C1 segment of cervical spinal cord (tissue), 14 donors: ENCODE measurements at places on chromosomes 1 and 21.
A peak's percentile ranks its signal among the peaks of the same experiment; 100 is the strongest.

DNA sequence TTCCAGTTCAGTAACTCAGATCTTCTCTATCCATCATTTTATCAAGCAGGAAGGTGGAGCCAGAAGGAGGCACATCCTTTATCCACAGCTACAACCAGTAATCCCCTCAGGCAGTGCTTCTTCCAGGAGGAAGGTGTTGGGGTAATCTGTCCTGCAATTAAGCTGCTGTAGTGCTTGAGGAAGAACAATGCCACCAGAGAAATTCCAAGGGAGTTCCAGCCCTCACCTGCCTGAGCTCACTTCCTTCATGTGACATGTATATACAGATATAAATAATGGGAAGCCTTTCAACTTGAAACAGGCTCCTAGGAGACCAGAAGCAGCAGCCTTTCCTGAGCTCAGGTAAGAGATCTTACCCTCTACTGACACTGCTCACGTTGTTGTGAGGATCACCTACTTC lies 2.2 kb upstream of the IL20 start:
- no peak for DNase-seq

- peak; percentile 47 for DNase-seq
Observed at GRCh38 chr1:152047730-152048415, 11.1 kb upstream of the S100A11 start.

DNA sequence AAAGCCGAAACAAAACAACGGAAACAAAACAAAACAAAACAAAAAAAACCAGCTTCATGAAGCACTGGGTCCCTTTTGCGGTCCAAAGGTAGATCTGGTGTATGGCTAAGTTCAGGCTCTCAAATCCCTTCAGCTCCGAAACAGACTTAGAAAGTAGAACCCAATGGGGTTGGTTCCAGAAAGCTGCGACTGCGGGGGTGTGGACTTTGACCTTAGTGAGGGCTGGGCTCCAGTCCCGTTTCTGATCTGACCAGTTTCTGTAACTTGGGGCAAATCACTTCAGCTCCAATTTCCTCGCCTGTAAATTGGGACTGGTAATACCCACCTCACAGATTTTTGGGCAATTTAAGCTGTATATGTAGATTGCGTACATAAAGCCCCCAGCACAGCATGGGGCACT lies 105.2 kb downstream of the ZSCAN20 start:
- no peak for DNase-seq

GRCh38 chr21:27225151-27225550 lies 258.3 kb upstream of the ADAMTS5 start:
- DNase-seq, result no peak

- no peak for DNase-seq
Observed at GRCh38 chr1:94883691-94884090, 43.2 kb downstream of the CNN3 start.

- DNase-seq, result no peak
Observed at GRCh38 chr1:36401602-36402503, 4.1 kb upstream of the LSM10 start.

DNA sequence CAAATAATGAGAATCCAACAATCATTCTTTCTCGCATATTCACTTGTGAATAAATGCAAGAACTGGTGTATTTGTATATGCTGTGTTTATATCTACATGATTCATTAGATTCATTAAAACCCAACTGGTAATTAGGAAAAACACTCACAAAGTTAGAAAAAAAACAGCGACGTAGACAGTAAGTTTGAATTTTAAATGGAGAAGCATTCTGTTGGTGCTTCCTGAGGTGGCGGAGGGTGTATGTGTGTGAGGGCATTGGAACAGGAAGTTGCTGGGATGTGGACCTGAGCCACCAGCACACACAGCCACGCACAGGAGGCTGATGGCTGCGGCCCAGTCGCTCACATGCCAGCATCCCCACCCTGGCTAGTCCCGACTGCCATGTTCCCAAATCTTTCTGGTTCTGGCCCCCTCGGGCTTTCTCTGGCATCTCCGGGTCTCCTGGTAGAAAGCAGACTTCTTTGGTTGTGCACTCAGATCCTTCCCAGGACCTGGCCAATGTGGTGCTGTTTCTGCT lies 121.6 kb upstream of the IRF2BP2 start:
- no peak for DNase-seq

- no peak for DNase-seq
Observed at GRCh38 chr21:39726133-39726532, 18.9 kb upstream of the IGSF5 start.
